ENCODE measurements at places on chromosomes 16 and 17.

- peak; percentile 50 for DNase-seq
These were observed at the start of gene UNKL for GRCh38 chr16:1414532-1415260. Gene UNKL (minus strand): TSS chr16:1414704. CDS start chr16:1414691, 13 bp downstream.

DNA sequence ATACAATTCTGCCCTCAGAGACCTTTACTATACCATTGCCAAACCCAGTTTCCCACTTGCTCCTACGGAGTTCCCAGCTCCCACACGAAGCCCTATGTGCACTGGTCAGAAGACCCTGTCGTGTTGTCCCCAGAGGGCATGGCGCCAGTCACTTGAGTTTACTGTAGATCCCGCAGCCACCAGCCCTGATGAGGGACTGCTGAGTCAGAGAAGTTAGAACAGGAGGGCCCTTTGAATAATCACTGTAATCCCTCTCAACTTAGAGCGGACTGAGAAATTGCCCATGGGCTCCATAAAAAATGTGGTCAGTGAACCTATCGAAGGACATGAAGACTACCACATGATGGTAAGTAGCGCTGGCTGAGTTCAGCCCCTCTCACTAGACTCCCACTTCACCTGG, 9.2 kb downstream of the UBFD1 start:
- no peak for DNase-seq

DNA sequence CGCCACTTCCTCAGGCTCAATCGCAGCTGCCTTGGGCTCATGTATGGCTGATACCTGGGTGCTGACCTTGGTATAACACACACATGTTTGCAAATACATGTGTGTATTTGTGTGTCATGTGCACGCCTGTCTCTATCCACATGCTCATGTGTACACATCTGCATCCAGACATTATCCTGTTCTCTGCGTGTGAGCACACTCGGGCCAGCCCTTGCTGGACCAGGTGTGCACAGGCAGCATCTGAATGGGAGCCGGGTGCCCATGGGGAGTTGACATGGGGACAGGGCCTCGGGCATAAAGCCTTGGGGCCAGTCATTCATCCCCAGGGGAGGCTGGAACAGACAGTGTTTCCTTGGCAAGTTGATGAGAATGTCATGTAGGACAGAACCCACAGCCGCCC, 29.1 kb upstream of the CRHR1 start:
- no peak for DNase-seq

- DNase-seq, result no peak
These were observed 3.3 kb downstream of the SRCIN1 start for GRCh38 chr17:38602453-38602852.

- DNase-seq, result no peak
These were observed 231.9 kb upstream of the TNRC6C start for GRCh38 chr17:77726549-77727006.

DNA sequence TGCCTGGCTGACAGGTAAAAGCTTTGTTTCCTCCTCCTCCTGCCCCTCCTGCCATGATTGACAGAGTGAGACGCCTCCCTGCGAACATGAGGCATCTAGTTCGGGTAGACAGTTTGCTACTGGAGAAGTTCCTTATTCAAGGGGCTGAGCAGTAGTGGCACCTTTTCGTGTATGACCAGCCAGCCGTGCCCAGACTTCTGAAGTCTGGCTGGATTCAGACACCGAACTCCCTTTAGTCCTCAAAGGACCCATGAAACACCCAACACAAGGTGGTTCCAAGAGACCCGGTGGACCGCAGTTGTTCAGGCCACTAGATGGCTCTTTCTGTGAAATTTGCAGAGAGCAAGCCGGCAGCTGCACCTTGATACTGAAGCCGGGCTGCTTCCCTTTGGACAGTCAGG, 192.8 kb downstream of the XYLT1 start:
- DNase-seq, result no peak

GRCh38 chr17:68035131-68035522, 408 bp upstream of the KPNA2 start:
- peak; percentile 73 for DNase-seq

DNA sequence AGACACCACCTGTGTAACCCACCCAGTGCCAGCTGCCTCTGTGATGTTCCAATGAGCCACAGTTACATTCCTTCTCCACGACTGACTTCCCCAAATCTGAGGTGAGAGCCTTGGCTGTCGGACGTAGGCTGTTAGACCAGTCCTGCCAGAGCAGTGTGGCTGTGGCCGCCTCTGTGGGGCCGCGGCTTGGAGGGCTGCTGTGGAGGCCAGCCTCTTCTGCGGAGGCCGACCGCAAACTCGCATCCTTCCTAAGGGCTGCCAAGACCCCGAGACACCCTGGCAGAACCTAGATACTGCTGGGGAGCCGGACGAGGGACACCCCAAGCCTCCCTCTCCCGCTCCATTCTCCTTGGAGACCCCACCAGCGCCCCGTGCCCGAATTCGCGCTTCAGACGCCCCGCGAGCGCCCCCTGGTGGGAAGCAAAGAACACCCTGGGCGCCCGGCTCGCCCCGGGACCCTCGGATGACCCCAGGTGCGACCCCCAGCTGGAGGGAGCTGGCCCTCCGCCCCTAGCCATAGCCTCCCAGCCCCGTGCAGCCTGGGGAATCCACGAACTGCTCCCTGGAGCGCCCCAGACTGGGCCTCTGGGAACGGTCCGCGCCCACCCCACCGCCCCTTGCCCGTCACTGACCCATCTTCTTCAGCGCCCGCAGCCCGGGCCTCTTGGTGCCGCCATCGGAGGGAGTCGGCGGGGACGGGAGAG, 547 bp downstream of the PLCD3 start:
- DNase-seq, result no peak

Data from stimulated activated CD8-positive, alpha-beta memory T cell treated with anti-CD3 and anti-CD28 coated beads, Interleukin-4, amount 100 ng/mL, for 1 hour (primary cell).